ENCODE measurements at places on chromosomes 3 and 15.
A peak's percentile ranks its signal among the peaks of the same experiment; 100 is the strongest.

- H3K36me3 ChIP-seq: peaks cover 21% of the 10 kb centered on the region
- H3K4me1 ChIP-seq: peaks cover 68% of the 10 kb centered on the region
- DNase-seq: peak; percentile 88
- H3K27me3 ChIP-seq: peaks cover 7% of the 10 kb centered on the region
Measured at GRCh38 chr3:172106989-172107388, 67.6 kb downstream of the FNDC3B start.

GRCh38 chr15:85810075-85810474 lies 15.3 kb upstream of the KLHL25 start:
- H3K36me3 ChIP-seq: no peaks in the 10 kb centered on the region
- H3K4me3 ChIP-seq: no peak overlapping the region
- H3K4me1 ChIP-seq: no peaks in the 10 kb centered on the region
- H3K27me3 ChIP-seq: no peaks in the 10 kb centered on the region
- H3K27ac ChIP-seq: no peak overlapping the region

DNA sequence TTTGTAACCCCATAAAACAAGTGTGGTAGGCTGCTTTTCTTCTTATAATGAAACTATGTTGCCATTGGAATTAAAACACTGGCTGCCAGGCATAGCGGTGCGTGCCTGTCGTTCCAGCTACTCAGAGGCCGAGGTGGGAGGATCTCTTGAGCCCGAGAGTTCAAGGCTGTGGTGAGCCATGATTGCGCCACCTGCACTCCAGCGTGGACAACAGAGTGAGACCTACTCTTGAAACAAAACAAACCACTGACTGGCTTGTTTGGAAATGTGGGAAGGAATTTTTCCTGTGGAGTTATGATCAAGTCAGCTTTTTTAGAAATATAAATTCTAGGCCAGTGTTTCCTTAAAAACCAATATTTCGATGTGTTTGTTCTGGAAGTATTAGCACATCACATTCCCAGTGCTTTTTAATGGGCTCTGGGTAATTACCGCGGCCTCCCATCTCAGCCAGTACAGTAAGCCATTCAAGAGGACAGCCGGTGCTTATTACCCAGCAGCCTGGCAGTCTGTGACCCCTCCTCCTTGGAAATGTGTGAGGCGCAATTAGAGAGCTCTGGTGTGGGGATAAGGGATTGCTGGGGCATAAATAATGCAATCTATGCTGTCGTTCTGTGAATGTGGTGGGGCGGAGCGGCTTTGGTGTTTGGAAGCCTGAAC lies 58.3 kb upstream of the TRAK1 start:
- H3K27me3 ChIP-seq: no peaks in the 10 kb centered on the region
- H3K4me3 ChIP-seq: no peak overlapping the region
- peak; percentile 19 for DNase-seq
- peaks cover 6% of the 10 kb centered on the region for H3K4me1 ChIP-seq
- no peak overlapping the region for H3K27ac ChIP-seq

GRCh38 chr3:16494094-16494493 lies 19.4 kb downstream of the RFTN1 start:
- H3K27ac ChIP-seq: no peak overlapping the region
- H3K4me3 ChIP-seq: no peak overlapping the region
- no peak for DNase-seq
- H3K36me3 ChIP-seq: peaks cover 47% of the 10 kb centered on the region
- no peaks in the 10 kb centered on the region for H3K27me3 ChIP-seq

DNA sequence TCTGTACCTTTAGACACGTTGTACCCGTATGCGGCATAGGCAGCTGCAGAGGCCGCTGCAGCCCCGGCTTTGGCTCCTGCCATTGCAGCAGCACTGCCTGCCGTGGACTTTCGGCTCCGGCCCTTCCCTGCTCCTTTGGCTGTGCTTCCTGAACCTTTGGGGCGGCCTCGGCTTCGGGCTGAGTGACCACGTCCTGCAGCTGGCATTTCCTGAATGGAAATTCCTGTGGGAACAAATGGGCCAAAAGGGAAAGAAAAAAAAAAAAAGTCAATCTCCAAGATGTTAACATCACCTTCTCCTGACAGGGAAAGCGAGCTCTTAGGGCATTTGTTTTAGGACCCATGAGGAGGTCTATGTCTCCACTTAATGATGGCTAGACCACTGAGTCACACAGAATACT lies 29.6 kb downstream of the CHAC1 start:
- H3K4me3 ChIP-seq: no peak overlapping the region
- no peak overlapping the region for H3K27ac ChIP-seq
- DNase-seq: no peak
- peaks cover 3% of the 10 kb centered on the region for H3K4me1 ChIP-seq
- H3K36me3 ChIP-seq: peaks cover 27% of the 10 kb centered on the region
- H3K27me3 ChIP-seq: no peaks in the 10 kb centered on the region

GRCh38 chr3:124779751-124780191 lies 49.5 kb downstream of the UMPS start:
- peaks cover 15% of the 10 kb centered on the region for H3K27me3 ChIP-seq
- no peak for DNase-seq
- H3K4me3 ChIP-seq: no peak overlapping the region
- no peak overlapping the region for H3K27ac ChIP-seq
- H3K36me3 ChIP-seq: no peaks in the 10 kb centered on the region

DNA sequence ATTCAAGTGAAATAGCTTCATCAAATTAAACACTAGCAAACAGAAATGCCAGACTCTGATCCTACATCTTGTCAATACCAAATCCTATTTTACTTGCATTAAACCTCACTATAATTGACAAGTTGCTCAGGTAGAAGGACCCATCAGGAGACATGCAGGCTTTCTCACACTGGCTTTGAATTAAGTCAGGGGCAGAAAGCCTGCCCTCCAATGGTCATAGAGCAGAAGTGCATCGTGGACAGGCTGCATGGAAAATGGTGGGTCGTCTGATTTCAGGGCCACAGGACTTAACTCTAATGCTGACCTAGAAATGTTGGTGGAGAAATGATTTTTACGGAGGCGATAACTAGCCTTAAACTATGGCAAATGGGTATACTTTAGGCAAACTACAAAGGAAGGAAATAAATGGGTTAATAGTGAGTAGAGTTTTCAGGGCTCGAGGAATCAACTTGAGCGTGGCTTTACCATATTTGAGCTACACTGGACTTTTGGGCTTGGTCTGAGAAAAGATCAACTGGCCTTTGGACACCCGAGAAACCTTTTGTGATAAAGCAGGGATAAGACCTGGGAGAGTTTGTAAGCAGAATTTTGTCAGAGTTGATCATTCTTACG lies 283.9 kb downstream of the GRM7 start:
- H3K27ac ChIP-seq: no peak overlapping the region
- H3K4me3 ChIP-seq: no peak overlapping the region
- no peaks in the 10 kb centered on the region for H3K36me3 ChIP-seq
- DNase-seq: no peak
- H3K27me3 ChIP-seq: no peaks in the 10 kb centered on the region
- no peaks in the 10 kb centered on the region for H3K4me1 ChIP-seq

DNA sequence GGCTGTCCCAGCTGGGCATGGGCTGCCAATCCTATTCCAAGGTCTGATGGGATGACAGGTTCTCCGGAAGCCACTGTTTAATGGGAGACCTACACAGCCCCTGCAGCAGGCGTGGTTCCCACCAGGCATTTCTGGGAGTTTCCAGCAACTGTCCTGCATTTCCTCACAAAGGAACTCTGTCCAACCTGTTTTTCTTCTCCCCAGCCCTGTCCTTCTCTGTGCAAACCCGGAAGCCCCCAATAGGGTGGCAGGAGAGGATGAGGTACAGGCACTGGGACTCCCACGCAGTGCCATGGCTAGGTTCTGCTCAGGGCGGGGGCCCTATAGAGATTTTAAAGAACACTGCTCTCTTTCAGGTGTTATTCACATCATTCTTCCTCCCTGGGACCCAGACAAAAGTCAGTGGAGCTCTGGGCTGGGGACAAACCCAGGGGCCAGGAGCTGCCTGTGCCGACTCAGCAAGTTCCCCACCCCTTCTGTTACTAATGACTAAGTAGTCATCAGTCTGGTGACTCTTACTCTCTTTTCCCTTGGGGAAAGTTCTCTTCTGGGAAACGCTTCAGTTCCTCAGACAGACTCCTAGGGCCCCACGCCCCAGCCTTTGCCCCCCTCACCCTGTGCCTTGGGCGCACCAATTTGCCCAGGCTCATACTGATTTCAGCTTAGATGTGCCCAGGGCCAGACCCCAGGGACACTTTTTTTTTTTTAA lies 97.7 kb downstream of the CD47 start:
- no peak overlapping the region for H3K4me3 ChIP-seq
- H3K27ac ChIP-seq: no peak overlapping the region
- no peak for DNase-seq
- peaks cover 4% of the 10 kb centered on the region for H3K27me3 ChIP-seq

GRCh38 chr15:100059094-100059493 lies 282.7 kb downstream of the ADAMTS17 start:
- DNase-seq: no peak
- H3K4me3 ChIP-seq: no peak overlapping the region
- no peak overlapping the region for H3K27ac ChIP-seq
- H3K27me3 ChIP-seq: no peaks in the 10 kb centered on the region

DNA sequence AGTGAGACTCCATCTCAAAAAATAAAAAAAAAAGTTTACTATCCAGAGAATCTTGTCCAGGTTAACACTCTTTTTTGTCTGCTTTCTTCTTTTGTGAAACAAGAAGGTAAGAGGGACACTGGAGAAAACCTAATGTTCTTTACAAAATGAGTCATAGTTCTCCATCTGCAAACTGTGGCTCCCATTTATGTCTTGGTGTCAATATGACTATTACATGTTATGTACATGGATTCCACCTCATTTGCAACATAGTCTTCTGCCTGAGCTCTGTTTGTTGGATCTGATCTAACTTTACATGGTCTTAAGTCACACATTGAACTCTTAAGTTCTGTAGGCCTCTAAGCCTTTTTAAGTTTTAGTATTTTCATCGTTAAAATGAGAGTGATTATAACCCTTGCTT lies 421.2 kb upstream of the TPRG1 start:
- no peak overlapping the region for H3K4me3 ChIP-seq
- H3K4me1 ChIP-seq: peaks cover 15% of the 10 kb centered on the region
- H3K27ac ChIP-seq: no peak overlapping the region

DNA sequence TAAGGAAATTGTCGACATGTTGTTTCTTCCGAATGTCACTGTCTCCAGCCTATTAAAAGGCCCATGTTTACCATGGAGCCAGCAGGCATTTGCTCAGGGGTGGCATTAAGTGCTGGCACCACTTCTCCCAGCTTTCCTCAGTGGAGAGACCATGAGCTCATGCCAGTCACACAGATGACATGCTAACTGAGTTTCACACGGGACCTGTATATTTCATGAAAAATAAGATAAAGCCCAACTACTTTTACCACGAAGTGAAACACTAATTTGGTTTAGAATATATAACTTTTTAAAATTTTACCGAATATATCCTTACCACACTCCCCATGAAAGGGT lies 93.4 kb downstream of the ETFA start:
- peaks cover 10% of the 10 kb centered on the region for H3K4me1 ChIP-seq
- no peak overlapping the region for H3K27ac ChIP-seq
- DNase-seq: no peak
- H3K4me3 ChIP-seq: no peak overlapping the region
- H3K27me3 ChIP-seq: no peaks in the 10 kb centered on the region

- H3K27ac ChIP-seq: no peak overlapping the region
- no peak overlapping the region for H3K4me3 ChIP-seq
- H3K27me3 ChIP-seq: no peaks in the 10 kb centered on the region
- H3K36me3 ChIP-seq: no peaks in the 10 kb centered on the region
- H3K4me1 ChIP-seq: no peaks in the 10 kb centered on the region
Measured at GRCh38 chr3:166462891-166463470, 625.8 kb upstream of the BCHE start.

- peak; percentile 45 for DNase-seq
- no peak overlapping the region for H3K4me3 ChIP-seq
- H3K4me1 ChIP-seq: peaks cover 23% of the 10 kb centered on the region
- peak overlapping the region; percentile 79 for H3K27ac ChIP-seq
Measured at GRCh38 chr15:51935466-51936104, 36.0 kb downstream of the LEO1 start.

- H3K4me3 ChIP-seq: no peak overlapping the region
- no peaks in the 10 kb centered on the region for H3K4me1 ChIP-seq
- no peak overlapping the region for H3K27ac ChIP-seq
Measured at GRCh38 chr15:53549697-53550305, 209.7 kb downstream of the WDR72 start.
